ENCODE measurements at places on chromosomes 1 and 21.

GRCh38 chr1:19033926-19034680 is 77.6 kb upstream of the IFFO2 start:
- no peak for DNase-seq

DNA sequence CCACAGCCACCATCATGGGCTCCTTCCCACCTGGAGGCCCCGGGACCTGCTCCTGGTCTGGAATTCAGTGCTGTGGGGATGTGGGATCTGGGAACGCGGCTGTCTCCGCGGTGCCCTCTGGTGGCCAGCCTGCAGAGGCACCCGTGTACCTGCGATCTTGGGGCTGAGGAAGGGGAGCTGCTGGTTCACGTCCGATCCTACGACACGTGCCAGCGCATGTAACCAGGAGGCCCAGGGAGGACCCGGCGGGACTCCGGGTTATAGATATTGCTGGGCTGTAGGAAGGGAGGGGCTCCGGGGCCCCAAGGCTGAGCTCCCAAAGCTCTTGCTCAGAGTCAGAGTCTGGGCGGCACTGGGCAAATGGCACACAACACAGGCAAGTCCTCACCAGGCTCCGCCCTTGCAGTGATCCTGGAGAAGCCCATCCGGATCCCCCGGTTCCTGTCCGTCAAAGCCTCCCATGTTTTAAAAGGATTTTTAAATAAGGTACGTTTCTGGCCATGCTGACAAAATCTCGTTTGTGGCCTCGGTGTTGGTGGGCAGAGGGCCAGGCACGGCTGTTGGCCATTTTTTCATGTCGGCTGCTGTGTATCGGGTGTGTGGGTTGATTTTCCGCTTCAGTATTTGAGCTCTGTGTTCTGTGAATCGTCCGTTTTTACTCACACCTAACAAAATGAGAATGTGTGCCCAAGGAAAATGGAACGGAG is 20.1 kb downstream of the FAAP20 start:
- peak; percentile 39 for DNase-seq

GRCh38 chr1:221987860-221988520 is 246.1 kb upstream of the DUSP10 start:
- no peak for DNase-seq

DNA sequence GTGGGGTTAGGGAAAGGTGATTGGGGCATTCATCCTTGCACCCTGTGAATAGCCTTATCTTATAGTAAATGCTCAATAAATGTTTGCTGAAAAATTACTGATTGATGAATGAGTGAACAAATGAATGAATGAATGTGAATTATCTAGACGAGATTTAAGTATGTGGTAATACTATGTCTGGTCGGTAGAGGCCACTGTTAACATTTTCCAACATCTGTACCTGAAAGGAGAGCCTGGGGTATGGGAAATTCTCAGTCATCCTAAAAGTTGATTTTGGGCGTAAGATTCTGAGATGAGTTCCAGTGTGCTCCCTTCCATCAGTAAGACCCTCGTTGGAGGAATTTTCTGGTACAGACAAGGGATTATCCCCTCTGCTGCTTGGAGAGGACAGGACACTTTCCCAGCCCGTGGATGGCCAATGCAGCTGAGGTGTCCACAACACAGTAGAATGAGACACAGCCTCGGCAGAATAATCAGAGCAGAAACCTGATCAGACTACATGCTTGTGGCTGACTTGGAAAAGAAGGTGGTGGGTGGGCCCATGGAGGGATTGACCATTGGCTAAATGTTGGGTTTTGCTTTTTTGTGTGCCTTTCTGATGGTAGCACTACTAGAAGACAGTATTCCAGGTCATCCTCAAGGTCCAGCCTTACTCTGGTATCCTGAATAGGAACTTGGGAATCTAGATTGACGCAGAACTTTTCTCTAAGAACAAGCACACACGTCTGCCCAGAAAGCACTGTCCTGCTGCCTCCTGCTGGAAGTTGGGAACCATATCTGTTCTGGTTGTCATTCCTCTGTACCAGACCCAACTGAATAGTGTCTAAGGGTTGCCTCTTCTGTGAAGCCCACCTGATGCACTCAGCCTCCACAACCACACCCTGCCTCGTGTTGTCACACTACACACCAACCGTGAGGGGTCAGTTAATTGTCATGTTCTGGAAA is 262.0 kb downstream of the TNR start:
- no peak for DNase-seq

Measured in hippocampal formation (tissue), 2 donors.